ENCODE measurements at places on chromosomes 5 and 9. TPM values are rescaled to one million over a fixed set of nuclear protein-coding genes. Genes with fewer than 3 reads are reported as not detected.

- DNase-seq: no peak
These were observed 4.6 kb upstream of the SLC9A3 start for GRCh38 chr5:528629-529511.

- peak; percentile 54 for DNase-seq
These were observed 37.4 kb downstream of the CPEB4 start for GRCh38 chr5:173925449-173926071.

GRCh38 chr5:88662846-88663245 is 220.1 kb downstream of the MEF2C start:
- DNase-seq: no peak

The TOR4A gene
- 2.6 TPM for total RNA-seq

DNA sequence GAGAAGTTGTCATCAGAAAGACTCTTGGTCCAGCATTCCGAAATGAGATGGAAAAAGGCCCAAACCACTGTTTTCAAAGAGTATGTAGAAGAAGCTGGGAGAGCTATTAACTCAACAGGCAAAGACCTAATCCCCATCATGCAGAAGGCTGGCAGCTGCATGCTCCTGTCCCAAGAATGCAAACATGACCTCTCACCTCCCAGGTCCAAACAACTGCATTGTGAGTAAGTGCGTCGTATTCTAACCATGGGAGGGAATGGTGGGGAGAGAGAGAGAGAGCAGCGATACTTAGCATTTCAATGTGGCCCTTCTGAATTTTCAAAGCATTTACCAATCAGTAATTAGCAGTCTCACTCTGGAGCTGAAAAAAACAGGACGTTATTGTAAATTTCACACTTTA is 27.6 kb downstream of the TRPC7 start:
- no peak for DNase-seq

The PCDHA9 gene
- not detected for total RNA-seq
